ENCODE measurements at places on chromosomes 12 and 14.
A peak's percentile ranks its signal among the peaks of the same experiment; 100 is the strongest.

DNA sequence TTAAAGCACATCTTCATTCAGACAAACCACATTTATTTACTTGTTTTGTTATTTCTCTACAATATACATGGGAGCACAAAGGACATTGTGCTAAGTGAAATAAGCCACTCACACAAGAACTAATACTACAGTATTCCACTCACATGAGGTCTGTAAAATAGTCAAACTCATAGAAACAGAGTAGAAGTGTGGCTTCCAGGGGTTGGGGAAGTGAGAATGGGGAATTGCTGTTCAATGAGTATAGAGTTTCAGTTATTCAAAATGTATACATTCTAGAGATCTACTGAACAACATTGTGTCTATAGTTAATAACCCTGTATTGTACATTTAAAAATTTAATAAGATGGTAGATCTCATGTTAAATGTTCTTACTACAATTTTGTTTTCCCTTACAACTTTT is 88.8 kb downstream of the ATXN7L3B start:
- DNase-seq, result no peak

GRCh38 chr12:98058838-98059237 is 456.6 kb upstream of the TMPO start:
- DNase-seq, result no peak

GRCh38 chr14:91139776-91140175 is 25.9 kb downstream of the DGLUCY start:
- DNase-seq, result no peak

DNA sequence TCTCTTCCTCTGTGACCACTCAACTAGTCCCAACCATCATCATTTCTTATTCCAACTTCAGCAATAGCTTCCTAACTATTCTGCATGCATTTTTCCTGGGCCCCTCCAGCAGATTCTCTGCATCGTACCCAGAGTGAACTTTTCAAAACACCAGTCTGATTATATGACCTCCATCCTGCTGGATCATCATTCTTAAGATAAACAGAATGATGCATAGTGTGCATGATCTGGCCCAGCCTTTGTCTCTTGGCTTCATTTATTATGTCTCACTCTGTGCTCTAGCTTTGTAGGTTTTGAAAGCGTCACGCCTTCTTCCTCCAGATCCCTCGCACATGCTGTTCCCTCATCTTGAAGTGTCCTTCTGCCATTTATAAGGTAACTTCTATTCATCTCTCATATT is 46.3 kb upstream of the SLC38A4 start:
- DNase-seq, result no peak

DNA sequence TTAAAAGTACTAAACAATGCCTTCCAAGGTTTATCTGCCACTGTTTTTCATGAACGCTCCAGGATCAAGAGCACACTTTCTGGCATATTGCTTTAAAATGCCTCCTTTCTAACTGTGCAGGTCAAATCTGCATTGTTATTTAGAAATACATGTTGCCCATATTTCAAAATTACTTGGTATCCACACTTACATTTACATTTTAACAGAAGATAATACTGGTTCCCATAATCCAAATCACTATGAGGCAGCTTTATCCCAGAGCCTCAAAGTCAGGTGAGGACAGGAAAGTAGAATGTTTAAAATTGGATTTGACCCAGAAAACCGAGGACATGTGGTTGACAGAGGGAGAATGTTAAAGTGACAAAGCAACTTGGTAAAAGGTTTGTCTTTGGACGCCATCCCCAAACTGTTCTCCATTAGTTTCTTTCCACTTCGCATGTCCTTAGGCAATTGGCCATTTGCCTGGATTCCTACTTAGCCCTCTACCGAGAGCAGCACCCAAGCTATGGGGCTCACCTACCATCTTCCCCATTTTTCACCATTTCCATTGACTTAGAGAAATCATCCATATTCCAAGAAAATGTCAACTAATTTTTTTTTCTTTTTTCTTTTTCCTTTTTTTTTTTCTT is 353.0 kb downstream of the PAWR start:
- no peak for DNase-seq

GRCh38 chr12:110929818-110930217 is 9.4 kb upstream of the MYL2 start:
- no peak for DNase-seq

- DNase-seq, result no peak
These were observed 57.0 kb downstream of the NT5DC3 start for GRCh38 chr12:103783744-103784664.

DNA sequence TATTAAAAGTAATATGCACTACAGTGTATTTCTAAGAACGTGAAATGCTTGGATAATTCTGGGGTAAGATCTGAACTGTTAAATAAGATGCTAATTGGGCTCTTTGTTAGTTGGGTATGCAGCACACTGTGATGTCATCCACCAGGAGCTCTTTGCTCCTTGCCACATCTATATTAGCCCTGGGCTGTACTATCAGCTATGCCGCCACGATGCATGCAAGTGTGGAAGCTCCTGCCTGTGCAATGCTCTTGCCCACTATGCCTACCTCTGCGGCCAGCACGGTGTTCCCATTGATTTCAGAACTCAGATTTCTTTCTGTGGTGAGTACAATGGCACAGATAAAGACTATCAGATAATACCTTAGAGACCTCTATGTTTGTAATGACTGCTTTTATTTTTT is 165.6 kb downstream of the OTOGL start:
- no peak for DNase-seq

- DNase-seq, result no peak
These were observed 50.7 kb upstream of the KCNC2 start for GRCh38 chr12:75260316-75260715.

GRCh38 chr12:56129942-56130495 is 2.0 kb downstream of the ESYT1 start:
- DNase-seq, result no peak

DNA sequence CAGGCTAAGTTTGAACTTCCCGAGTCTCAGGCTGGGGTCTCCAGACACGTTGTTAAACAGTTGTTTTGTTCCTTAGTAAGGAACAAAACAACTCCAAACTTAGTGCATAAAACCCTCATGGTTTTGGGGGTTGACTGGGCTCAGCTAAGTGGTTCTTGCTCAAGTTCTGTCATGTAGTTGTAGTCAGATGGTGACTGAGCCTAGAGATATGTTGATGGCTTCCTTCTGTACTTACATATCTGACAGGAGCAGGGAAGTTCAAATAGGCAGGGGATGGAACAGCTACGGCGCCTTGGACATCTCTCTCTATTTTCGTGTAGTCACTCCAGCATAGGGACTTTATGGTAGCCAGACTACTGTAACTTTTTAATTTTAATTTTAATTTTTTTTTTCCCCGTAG is 45.7 kb downstream of the SPATS2 start:
- DNase-seq, result no peak

DNA sequence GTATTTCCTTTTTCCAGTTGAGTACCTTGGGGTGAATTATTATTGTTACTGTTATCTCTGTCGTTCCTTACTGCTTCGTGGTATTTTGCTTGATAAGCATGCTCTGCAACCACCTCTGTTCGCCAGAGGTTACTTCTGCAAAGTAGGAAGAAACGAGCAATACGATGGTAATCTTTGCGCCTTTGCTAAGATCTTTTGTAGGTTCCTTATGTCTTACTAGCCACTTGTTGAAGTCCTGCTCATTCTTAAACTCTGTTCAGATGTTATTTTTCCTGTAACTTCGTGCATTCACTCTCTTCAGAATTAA is 729 bp upstream of the M6PR start:
- DNase-seq, result no peak

- no peak for DNase-seq
These were observed 86.2 kb upstream of the AMIGO2 start for GRCh38 chr12:47165934-47166333.

GRCh38 chr12:14629832-14630710 is 62.4 kb upstream of the PLBD1 start:
- DNase-seq, result peak; percentile 65

- DNase-seq, result peak; percentile 51
These were observed 31.5 kb downstream of the HSP90AA1 start for GRCh38 chr14:102055181-102055901.

DNA sequence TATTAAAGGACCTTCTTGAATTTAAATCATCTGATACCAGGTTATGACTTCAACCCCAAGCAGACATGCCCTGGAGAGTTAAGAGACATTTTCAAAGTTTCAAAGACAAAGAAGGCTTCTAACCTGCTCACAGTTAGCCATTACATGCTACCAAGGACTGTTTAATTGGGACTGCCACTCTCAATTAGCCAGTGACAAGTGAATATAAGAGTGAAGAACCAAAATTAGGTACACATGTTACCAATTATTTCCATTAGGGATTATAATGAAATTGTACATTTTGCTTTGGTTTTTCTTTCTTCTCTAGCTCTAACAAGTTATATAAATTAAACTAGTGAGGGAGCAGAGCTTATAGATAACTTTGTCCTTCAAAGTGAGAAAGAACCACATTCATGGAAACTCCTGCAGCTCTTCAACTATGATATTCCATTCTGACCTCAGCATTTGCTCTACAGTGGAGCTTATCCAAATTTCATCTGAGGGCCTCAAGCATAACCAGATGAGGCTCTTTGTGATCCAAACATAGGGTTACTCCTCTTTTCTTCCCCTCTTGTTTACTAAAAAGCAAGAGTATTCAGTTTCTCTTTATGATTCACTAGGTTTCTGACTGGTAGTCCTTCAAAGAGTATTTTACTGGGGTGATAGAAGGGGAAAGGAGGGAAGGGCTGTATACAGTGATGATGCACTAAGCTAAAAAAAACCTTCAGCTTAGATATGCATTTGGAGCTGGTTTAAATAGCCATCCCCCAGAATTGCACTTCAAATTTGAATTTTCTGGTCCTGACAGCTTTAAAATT is 91.3 kb downstream of the DUSP6 start:
- peak; percentile 29 for DNase-seq

DNA sequence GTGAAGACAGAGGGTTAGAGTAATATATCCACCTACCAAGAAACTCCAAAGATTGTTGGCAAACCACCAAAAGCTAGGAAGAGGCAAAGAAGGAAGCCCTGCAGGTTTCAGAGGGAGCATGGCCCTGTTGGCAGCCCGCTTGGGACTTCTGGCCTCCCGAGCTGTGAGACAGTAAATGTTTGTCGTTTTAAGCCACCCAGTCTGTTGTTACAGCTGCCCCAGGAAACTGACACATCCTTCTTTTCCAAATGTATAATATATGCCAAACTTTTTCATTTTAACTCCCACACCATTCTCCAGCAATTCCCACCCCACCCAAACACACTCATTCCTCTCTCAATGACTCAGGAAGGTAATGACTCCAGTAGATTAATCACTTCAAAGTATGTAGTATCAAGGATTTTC is 74.0 kb downstream of the RPS29 start:
- no peak for DNase-seq

DNA sequence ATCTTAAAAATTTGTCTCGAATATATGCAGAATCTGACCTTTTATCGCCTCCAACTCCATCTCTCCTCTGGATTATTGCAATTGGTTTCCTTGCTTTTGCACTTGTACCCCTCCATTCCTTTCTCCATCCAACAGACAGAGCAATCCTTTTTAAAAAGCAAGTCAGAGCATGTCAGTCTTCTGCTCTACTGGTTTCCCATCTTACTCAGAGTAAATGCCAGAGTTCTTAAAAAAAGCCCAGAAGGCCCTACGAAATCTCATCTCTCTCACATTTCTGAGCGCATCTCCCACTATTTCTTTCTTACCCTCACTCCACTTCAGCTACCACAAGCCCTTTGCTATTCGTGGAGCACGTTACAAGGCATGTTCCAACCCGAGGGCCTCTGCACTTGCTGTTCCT is 236.9 kb upstream of the DDHD1 start:
- no peak for DNase-seq

DNA sequence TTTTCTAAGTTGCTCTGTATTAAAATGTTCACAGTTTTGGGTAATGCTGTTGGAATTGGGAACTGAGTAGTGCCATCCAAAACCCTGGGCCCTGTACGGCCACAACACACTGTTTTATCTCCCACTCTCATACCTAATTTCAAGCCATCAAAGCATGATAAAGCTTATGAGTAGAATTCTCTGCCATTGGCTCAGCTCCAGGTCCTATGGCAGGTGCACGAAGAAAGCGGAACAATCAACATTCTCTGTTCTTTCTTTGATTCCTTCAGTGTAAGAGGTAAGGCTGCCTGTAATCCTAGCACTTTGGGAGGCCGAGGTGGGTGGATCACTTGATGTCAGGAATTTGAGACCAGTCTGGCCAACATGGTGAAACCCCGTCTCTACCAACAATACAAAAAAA is 394.9 kb downstream of the CCDC91 start:
- DNase-seq, result no peak

- DNase-seq, result peak; percentile 71
These were observed 56.3 kb downstream of the FGD4 start for GRCh38 chr12:32455607-32456071.

GRCh38 chr12:79674629-79675028 is 16.1 kb downstream of the PAWR start:
- DNase-seq, result peak; percentile 71

- DNase-seq, result peak; percentile 97
These were observed at the start of gene LRP1 for GRCh38 chr12:57127726-57128518. Gene LRP1, plus strand, starts transcription at chr12:57128483. Its CDS starts 482 bp downstream, at chr12:57128965.

GRCh38 chr12:52228931-52229330 is 4.1 kb upstream of the KRT7 start:
- DNase-seq, result no peak

- DNase-seq, result peak; percentile 32
These were observed 187.7 kb downstream of the PHETA1 start for GRCh38 chr12:111181143-111181726.

DNA sequence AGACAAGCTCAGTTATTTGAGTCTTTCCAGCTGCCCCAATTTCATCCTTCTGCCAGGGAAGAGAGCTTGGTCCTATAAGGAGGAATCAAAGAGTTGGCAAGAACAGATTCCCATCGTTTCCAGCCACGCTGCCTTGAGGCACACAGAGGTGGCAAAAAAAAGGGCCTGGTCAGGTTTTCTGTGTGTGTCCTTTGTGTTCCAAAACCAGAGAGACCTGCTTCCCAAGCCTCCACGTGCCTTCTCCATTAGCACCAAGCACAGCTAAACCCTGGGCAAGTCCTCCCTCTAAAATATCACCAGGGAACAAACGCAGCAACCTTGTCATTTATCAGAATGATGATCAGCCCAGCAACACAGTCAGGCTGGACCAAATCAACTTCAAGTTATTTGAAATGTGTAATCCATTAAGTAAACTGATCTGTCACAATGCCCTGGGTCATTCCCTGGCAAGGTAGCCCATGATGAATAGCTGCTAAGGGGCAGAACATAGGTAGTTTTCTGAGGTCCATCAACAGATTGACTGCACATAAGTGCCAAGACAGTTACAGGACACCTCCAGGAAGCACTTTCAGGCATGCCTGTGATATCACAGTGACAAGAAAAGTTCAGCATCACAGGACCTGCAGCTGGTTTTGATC is 28.6 kb upstream of the C12orf42 start:
- no peak for DNase-seq

DNA sequence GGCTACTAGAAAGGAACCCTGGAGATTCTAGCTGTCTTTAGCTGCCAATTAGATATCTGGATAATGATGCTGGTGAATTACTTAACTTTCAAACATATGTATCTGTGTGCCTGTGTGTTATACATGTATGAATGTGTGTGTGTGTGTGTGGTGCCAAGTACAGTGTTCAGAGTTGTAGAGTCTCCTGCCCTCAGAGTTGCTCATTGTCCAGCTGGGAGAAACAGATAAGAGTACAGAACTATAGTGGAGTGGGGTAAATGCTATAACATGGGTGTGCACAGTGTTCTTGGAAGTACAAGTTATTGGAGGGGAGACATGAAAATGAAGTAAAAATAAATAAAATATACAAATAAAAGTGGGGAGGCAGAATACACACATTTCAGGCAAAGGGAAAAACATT is 23.6 kb upstream of the ADAM20 start:
- no peak for DNase-seq

Measured in fibroblast of gingiva (primary cell).